Activated CD4-positive, alpha-beta T cell treated with anti-CD3 and anti-CD28 coated beads, Interleukin-2, amount 50 U/mL, for 16 hours (primary cell): ENCODE measurements at places on chromosomes 3 and 15.

DNA sequence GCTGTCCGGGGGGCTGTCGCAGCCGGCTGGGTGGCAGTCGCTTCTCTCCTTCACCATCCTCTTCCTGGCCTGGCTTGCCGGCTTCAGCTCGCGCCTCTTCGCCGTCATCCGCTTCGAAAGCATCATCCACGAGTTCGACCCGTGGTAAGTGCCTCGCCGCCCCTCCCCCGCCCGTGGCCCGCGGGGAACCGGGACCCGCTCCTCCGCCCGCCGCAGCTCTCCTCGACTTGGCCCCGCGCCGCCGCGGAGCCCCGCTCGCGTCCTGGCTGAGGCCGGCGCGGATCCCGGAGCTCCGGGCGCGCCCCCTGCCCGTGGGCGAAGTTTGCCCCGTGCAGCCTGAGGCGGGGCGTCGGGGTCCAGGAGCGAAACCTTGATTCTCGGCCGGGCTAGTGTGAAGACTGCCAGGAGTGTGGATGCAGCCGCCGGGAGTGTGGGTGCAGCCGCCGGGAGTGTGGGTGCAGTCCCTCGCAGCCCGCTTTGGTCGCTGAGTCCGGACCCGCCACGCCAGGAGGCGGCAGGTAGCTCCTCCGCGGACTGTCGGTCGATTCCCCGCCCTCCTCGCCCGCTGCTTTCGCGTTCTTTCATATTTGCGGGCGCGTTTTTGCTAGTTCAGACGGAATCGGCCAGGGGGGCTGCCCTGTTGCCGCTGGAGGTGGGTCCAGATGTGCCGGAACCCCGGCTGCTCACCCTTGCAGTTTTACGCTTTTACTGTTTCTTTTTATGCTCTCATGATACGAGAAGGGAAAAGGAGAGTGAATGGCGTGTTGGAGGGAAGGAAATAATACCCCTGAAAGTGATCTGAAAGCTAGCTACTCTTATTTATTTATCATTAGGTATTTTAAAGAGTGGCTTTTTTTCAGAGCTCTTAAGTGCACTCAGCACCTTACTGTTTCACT, 692 bp downstream of the STT3B start:
- peak; percentile 57 for DNase-seq

GRCh38 chr15:83858820-83859505, 205.0 kb downstream of the ADAMTSL3 start:
- DNase-seq: no peak

GRCh38 chr3:45507820-45508317, 86.7 kb upstream of the LIMD1 start:
- DNase-seq: no peak

DNA sequence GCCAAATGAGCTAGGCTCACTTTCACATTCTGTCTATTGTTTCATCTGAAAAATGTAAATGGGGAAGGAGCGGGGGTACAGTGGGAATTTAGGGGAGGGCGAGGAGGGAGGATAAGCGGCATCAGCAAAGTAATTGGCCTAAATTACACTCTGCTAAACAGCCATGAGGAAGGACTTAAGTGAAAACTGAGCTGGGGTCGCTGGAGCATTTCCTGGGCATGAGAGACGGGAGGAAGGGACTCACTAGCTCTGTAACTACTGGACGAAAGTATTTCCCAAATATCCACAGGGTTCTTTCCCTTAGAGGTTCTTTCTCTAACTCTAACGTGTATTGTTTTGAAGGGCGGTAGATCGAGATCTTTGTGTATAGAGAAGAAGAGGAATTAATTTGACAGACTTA, 418.0 kb downstream of the SOX2 start:
- no peak for DNase-seq

DNA sequence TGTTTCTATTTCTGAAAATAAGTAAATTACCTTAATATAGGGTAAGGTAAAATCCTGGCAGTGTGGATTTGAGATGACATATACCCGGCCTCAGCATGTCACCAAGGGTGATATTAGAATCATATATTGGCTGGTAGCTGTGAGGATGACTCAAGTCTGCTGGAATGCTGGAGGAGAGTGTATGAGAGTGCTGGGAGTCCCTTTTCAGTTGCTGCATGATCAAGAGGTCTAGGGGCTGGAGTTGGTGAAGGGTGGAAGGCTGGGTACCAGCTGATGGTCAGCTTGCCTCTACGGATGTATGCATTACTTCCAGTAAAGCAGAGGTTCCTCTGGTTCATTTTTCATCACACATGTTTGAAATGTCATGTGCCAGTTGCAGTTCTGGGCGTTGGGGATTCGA, 40.6 kb downstream of the SLC25A26 start:
- DNase-seq: no peak

DNA sequence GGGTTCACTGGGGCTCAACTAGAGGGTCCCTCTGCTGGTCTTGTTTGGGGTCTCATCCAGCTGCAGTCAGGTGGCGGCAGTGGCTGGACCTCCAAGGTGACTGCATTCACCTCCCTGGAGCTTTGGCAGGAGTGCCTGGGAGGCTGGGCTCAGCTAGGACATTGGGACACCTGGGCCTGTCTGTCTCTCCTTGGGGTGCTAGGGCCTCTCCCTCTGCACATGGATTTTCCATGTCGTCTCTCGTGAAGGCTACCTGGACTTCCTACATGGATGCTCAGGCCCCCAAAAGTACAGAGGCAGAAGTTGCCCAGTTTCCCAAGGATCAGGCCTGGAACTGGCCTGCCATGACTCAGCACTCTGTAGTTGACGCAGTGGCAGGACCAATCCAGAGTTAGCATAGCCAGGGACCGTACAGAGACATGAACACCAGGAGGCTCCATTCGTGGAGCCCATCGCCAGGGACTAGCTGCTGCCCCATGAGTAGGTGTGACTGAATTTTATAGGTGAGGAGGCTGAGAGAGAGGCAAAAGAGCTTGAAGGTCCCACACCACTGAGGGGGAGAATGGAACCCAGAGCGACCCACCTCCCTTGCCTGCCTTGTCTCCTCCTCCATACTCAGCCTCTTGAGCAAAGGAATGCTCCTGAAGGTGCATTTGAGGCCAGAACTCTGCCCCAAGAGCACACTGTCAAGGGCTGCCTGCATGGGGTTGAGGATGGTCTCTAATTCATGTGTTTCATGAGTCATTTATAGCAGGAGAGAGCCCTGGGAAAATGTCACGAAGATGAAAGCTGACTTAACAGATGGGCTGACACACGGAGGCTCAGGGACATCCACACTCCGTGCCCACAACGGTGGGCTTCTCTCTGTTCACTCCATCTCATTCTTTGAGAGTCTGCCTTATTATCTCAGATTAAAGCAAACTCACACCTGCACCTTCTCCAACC, 13.0 kb upstream of the ALDH1A3 start:
- no peak for DNase-seq

GRCh38 chr3:78729946-78730345, 1037.9 kb downstream of the ROBO1 start:
- no peak for DNase-seq

DNA sequence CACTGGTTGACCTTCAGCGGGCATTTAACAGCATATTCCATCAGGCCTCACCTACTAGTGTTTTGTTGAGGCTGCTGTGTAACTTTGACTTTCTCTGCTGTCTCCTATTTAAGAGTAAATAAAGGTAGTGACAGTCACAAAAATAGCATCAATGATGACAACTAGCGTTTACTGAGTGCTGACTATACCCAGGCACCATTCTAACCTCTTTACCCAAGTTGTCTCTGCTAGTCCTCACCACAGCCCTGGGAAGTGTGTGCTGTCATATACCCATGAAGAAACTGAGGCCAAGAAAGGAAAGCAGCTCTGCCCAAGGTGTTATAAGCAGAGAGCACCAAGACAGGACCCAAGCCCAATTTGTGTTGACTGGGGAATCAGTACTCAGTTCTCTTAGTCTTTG, 286.4 kb upstream of the CTDSPL start:
- no peak for DNase-seq

GRCh38 chr3:43071313-43071893, 34.5 kb downstream of the POMGNT2 start:
- peak; percentile 23 for DNase-seq

DNA sequence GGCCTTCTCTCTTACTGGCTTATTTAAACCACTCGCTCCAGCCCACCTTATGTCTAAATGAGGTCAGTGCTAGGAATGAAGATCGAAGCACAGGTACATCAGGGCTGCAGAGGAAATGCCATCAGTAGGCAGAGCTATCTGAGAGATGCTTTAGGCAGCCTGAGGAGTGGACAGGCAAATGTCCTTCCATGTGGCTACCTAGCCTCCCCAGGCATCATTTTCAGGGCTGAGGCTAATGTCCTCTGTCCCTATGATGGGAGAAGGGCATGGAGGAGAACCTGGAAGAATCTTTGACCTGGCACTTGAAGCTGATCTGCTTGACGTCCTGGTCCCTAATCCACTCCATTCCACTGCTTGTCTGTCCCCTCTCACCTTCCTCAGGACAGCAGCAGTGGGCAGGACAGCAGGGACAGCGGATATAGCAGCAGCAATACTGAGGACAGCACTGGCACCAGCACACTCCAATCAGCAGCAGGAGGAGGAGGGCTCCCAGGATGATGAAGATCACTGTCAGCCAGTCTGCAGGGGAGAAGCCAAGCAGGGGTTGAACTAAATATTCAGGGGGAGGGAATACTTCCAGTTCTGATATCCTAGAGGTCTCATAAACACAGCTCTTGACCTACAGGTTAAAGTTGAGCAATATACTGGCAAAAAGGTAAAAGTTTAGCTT, 21.0 kb downstream of the ILDR1 start:
- no peak for DNase-seq

DNA sequence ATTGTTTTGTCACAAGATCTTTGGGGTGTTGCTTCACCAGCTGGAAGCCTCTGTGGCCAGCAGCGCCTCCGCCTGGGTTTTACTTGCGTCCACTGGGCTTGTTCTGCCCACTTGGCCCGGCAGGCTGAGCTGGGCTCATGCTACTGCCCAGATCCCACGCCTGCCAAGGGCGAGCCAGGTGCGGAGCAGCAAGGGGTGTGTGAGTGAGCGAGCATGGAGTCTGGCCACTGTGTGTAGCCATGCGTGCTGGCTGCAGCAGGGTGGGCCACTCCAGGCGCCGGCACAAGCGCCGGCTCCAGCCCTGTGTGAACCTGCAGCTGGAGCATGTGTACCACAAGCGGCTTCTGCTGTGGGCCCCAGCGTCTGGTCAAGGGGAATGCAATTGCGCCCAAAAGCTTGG, 416.5 kb upstream of the RGMA start:
- no peak for DNase-seq

DNA sequence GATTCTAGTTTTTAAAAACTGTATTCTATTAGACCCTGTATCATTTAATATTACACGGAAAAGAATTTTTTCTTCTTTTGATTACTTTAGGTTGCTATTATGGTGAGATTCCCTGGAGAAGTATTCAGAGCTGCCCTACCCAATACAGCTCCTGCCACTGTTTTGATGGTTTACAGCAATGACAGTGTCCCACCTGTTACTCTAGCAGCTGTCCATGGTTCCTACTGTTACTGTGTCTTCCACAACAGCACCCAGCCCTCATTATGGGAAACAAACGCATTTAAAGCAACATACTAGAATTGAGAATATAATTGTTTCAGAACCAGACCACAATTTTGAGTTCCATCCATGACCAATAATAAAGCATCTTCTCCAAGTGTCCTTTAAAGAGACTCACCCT, 450.7 kb downstream of the SHQ1 start:
- no peak for DNase-seq

DNA sequence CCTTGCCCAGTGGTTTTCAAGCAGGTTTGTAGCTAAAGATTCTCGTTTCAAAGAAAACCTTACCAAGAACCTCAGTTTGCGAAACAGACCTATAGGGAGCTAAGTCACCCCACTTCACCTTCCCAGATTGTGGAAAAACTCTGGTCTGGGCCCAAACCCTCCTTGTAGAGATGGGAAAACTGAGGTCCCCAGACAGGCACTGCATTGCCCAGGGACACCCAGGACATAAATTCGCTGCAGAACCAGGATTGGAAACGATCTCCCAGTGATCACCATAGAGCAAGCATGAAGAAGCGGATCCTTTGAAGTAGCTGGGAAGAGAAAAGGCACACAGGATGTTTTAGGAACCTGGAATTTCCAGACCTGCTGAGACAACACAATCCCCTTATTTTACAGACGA, 85.6 kb upstream of the PIAS1 start:
- DNase-seq: no peak

GRCh38 chr3:165568907-165569462, 268.2 kb downstream of the BCHE start:
- no peak for DNase-seq

DNA sequence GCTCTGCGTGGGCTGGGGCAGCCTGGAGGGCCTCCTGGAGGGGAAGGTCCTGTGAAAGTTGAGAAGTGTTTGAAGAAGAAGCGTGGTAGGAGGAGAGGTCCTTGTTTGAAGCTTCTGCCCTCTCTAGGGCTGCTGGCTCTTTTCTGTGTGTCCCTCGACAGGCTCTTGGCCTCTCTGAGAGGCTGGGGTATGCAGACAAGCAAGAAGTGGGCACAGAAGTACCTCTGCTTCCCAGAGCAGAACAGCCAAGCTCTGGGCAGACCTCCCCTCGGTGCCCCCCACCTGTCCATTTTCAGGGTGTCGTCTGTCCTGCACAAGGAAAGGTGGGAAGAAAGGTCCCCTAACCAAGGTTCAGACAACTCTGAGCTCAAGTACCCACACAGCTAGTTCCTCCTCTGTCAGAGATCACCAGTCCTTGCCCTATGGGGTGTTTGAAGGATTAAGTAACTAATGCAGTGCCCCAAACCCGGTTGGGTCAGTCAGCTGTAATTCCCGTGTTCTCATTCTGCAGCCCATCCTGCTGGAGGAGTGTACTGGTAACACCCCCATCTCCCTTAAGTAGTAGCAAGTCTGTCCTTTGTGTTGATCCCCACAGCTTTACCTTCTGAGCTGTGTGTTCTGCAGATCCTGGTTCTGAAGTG, 6.3 kb downstream of the CSK start:
- no peak for DNase-seq

DNA sequence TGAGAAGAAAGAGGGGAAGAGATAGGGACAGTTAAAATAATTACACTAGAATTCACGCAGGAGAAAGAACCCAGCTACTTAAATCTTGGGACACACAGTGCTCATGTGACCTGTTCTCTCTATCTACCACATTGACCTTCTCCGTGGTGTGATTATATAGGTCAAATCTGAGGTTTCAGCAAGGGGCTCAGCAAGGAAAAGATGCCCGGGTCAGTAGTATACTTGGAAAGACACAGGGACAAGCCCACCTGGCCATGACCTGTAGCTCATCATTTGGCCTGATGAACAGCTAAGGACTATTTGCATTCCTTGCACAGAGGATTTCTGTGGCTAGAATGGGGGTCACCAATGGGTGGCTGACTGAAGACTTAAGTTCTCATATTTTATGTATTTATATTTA, 71.9 kb downstream of the SSR3 start:
- no peak for DNase-seq

GRCh38 chr3:177983320-177983719, 552.9 kb upstream of the KCNMB2 start:
- DNase-seq: no peak

DNA sequence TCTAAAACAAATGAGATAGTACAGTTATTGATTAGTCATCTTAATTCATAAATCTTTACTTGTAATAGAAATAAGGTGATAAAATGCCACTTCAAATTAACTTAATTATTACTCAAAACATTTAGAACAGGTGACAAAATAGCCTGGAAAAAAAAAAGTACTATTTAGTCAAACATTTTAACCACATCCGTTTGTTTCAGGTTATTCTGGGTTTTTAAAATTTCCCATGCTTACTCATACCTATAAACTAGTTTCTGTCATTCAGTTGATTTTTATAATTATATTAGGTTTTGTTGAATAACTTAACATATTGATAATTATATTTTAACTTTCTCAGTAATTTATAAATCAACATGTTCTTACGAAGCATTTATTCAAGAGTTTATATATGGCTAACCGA, 483.0 kb downstream of the ROBO1 start:
- no peak for DNase-seq
